Effector CD4-positive, alpha-beta T cell (primary cell): ENCODE measurements at places on chromosomes 13 and 19.

DNA sequence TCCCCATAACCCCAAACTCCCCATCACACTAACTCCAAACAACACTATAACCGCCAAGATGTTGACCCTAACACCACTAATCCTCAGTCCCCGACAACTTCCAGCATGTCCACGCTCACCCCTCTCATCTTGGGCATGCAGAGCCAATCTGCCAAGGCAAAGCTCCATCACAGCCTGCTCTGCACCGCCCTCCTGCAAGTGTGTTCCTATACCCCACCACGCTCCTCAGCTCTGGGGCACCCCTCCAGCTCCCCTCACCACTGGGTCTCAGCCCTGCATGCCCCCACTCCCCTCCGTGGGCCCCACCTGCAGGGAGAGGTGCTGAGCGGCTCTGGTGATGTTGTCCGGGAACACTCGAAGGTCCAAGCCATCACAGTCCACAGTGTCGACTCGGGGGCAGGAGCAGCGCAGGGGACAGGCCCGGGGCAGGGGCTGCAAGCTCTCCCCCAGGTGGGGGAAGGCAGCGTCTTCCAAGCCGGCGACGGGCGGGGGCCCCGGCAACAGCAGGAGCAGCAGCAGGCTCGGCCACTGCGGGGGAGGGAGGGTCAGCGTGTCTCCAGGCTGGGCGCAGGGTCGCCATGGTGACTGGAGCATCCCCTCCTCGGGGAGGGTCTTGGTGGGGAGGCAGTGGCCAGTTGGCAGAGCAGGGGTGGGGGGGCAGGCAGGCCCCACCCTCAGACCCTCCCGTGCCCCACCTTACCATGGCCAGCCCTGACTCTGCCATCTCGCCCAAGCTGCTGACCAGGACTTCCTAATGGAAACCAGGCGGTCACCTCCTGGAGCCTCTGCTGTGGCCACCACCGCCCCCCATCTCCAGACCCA lies 527 bp downstream of the PODNL1 start:
- DNase-seq, result no peak

- no peak for DNase-seq
Measured at GRCh38 chr19:48716562-48717291, 2.8 kb downstream of the MAMSTR start.

DNA sequence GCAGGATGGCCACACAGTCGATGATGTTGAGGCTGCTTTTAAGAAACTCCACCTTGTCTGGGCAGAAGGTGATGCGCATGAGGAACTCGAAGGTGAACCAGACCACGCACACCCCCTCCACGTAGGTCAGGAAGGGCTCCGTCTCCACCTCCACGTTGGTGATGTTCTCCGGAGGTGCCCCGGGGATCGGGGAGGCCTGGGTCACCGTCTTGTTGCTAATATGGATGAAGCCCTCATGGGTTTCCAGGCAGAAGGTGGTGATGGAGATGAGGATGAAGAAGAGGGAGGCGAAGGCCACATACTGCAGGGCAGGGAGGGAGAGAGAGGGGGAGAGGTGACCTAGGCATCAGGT lies 5.4 kb downstream of the KCNC3 start:
- no peak for DNase-seq

DNA sequence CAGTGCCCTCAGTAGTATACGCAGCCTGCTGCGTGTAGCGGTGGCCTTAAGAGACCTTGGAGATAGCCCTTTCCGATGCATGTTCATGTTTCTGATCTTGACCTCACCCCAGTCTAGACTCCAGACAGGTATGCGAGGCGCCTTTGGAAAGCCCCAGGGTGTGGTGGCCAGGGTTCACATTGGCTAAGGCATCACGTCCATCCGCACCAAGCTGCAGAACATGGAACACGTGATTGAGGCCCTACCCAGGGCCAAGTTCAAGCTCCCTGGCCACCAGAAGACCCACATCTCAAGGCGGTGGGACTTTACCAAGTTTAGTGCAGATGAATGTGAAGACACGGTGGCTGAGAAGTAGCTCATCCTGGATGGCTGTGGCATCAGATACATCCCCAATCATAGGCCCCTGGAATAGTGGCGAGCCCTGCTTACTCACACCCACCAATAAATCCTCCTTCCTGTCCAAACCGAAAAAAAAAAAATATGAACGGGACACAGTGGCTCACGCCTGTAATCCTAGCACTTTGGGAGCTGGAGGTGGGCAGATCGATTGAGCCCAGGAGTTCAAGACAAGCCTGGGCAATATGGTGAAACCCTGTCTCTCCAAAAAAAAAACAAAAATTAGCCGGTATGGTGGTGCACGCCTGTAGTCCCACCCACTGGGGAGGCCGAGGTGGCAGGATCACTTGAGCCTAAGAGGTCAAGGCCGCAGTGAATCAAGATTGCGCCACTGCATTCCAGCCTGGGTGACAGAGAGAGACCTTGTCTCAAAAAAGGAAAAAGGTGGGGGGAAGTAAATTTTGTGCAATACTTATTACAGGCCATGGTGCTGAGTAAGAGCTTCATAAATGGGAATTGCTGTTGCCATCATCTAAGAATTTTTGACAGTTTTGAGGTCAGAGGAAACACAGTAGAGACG lies 12.4 kb upstream of the CBLC start:
- DNase-seq, result no peak

GRCh38 chr13:53137779-53138178 lies 109.2 kb downstream of the OLFM4 start:
- no peak for DNase-seq

- DNase-seq, result no peak
Measured at GRCh38 chr19:35085947-35086346, 29.7 kb upstream of the FXYD3 start.

DNA sequence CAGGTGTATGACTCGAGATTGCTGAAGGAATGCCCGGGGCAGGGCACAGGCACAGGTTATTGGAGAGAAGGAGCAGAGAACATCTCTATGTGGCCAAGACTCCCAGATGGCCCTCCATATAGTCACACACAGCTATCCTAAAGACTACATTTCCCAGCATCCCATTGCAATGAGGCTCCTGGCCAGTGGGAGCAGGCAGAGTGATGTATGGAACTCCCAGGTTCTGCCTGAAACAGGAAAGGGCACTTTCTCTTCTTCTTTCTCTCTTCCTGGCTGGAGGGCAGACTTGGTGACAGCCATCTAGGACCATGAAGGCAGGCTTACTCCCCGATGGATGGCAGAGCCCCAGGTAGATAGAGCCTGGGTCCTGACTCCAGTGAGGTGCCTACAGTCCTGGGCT lies 13.5 kb downstream of the PPP1R13L start:
- no peak for DNase-seq

DNA sequence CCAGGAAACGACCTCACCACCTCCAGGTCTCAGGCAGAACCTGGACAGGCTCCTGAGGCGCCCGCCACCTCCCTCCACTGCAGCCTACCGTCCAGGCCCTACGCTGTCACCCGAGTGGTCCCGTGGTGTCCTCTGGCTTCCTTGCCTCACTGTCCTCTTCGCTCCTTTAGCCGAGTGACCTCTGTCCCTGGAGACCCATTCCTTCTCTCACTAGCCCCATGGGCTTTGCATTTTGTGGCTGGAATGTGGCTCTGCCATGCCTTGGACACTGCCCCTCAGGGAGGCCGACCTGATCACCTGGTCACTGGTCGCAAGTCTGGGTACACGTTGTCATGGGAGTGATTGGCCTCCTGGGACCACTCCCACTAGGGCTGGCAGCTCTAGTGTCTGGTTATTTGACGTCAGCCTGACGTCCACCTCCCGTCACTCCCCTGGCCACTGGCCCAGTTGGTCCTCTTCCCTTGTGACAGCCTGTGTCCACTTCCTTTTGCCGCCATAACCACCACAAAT lies 17.9 kb downstream of the SLC25A42 start:
- no peak for DNase-seq
